Hindlimb muscle (tissue), 1 donor: ENCODE measurements at places on chromosomes 2 and 18. TPM values are rescaled to one million over a fixed set of nuclear protein-coding genes. Genes with fewer than 3 reads are reported as not detected.
A peak's percentile ranks its signal among the peaks of the same experiment; 100 is the strongest.

- DNase-seq: peak; percentile 3
These were observed 766 bp downstream of the PDE6D start for GRCh38 chr2:231780123-231780908.

- no peak for DNase-seq
These were observed 475.8 kb upstream of the SLC39A10 start for GRCh38 chr2:195181059-195181705.

GRCh38 chr2:132760405-132760804 lies 90.4 kb upstream of the LYPD1 start:
- DNase-seq: no peak

DNA sequence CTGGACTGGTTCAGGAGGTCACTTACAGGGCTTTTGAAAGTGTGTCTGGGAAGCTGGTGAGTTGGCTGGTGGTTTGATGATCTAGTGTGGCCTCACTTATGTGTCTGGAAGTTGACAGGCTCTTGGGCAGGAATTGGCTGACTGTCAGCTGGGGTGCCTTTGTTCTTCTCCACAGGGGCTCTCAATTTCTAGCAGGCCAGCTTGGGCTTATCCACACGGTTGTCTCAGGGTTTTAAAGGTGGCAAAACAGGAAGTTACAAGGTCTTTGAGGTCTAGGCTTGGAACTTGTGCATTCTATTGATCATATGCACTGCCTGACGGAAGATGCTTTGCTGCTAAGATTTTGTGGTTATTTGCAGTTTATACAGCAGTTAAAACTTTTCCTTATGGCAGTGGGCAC lies 52.0 kb upstream of the CELF4 start:
- no peak for DNase-seq

- no peak for DNase-seq
These were observed 89.5 kb downstream of the NBAS start for GRCh38 chr2:15471606-15472005.

DNA sequence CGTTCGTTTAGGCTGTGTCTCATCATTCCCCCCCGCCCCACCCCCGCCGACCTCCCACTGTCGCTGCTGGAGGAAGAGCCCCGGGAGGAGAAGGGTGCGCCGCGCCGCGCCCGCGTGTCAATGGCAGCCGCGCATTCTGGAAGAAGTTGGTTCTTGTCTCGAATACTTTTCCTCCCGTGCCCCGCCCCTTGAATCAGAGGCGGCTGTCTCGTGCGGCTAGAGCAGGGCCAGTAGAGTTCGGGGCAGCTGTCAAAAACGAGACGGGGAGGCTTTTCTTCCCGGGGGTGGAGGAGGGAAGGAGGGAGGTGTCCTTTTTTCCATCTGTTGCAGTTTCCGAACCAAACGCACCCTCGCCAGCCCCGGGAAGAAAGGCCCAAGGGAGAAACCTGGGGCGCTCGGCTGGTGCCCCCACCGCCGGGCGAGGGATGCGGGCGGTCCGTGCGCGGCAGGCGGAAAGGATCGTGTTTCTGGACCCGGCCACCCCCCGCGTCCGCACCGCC lies 410 bp upstream of the TGIF1 start:
- DNase-seq: peak; percentile 80

DNA sequence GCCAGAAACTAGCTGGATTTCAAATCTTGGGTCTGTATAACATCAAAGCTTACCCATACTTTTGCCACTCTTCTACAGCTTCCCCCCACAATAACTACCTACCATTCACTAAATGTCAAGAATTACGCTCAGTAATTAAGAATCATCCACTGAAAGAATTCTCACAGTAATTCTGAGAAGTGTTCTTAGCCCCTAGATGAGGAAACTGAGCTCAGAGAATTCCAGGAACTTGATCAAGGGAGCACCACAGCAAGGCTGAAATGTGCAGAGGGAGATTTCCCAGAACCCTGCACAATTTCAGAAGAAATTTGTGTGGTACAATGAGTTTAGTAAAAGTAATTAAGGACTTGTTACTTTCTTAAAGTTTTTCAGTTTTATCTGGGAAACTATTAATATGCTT lies 194.5 kb upstream of the STK17B start:
- no peak for DNase-seq

- peak; percentile 25 for DNase-seq
These were observed 28.0 kb upstream of the SCYGR1 start for GRCh38 chr2:227415538-227416424.

DNA sequence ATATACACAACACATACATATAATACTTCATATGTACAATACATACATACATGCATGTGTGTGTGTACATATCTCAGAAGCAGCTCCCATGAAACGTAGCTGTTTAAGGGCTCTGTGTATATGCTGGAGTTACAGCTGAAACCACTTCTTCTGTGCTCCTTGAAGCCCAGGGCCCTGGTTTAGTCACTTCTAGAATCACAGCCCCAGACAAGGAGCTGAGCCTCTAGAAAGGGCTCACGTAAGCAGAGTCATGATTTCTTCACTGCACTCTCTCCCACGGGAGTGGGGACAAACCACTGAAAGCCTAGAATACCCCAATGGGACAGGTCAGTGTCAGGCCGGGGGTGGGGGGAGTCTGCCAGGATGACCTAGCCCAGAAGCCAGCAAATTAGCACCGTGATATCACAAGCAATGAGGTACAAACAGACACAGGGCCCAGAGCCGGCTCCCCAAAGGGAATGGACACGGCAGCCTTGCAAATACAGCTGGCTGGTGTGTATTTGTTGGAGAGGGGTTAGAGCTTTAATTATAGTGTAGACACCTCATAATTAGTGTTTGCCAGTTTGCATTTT lies 90.3 kb downstream of the C1QL2 start:
- DNase-seq: no peak

GRCh38 chr2:43086451-43087221 lies 139.8 kb downstream of the ZFP36L2 start:
- peak; percentile 95 for DNase-seq

DNA sequence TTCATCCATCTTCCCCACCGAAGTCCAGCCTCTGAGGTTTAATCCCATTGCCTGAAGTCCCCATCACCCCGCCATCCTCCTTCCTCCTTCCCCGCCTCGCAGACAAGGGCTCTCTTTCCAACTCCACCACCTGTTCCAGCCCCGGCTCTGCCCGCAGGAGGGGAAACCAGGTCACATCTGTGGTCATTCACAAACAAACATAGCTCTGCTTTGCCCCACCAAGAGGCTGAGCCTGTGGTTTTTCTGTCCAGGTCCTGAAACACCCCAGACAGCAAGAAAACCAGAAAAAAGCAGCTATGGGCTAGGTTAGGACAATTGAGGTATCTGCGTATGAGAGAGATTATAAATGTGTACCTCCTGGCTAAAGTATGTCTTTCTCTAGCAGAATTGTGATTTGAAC lies 144.7 kb downstream of the GLI2 start:
- DNase-seq: no peak

GRCh38 chr2:223841436-223842190 lies 4.2 kb upstream of the AP1S3 start:
- no peak for DNase-seq

- DNase-seq: peak; percentile 12
These were observed 665.6 kb upstream of the KLHL29 start for GRCh38 chr2:22719396-22719795.

DNA sequence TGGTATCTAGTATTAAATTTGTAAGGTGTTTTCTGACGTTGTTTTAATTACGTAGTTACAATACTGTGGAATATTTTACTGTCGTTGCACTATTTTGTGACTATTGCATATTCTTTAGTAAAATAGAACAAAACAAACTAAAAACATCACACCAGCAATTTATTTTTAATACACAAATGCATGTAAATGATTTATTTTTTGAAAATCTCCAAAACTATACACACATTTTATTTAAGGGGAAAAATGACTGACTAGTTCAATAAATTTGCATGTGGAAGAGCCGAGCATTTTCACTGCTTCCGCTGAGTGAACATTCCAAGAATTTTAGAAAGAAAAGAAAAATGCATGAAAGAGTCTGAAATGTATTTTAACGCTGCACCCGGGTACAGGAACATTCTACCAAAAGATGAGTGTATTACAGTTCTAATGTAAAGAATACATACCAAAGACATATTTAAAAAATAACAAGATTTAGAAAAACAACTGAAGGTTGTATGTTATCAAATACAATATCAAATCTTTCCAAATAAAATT lies 257.7 kb downstream of the MEIS1 start:
- no peak for DNase-seq

- DNase-seq: peak; percentile 53
These were observed 83.8 kb downstream of the AGAP1 start for GRCh38 chr2:235577404-235578330.

GRCh38 chr2:29724282-29724681 lies 197.1 kb downstream of the ALK start:
- DNase-seq: no peak

DNA sequence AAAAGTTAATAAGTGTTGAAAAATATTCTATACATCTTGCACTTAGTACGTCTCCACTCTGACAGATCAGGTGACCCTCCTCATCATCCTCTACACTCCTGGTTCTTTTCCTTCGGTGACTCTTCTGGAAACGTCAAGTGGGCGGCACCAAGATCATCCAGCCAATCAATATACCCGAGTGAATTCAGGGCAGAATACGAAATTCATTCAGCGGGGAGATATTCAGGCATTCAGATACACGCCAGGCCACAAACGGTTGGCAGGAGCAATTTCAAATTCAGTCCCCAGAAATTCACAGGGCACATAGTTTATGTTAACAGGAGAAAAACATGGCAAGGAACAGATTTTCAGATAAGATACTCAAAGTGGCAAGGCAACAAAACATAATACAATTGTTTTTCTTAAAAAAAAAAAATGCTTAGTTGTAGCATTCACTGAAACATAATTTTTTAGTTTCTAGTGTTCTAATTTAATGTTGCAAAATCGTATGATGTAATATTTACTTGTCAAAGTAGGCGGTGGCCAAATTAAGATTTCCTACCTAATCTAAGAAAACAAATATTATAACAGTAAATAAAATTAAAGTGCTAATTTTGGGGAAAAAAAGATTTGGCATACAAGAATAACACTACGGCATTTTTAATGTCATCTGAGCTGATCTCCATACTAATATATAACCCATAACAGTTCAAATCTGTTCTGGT lies 4.2 kb downstream of the CLK1 start:
- no peak for DNase-seq

GRCh38 chr2:71834796-71835195 lies 312.9 kb downstream of the CYP26B1 start:
- DNase-seq: peak; percentile 45

GRCh38 chr18:33757037-33757436 lies 179.0 kb downstream of the ASXL3 start:
- no peak for DNase-seq

DNA sequence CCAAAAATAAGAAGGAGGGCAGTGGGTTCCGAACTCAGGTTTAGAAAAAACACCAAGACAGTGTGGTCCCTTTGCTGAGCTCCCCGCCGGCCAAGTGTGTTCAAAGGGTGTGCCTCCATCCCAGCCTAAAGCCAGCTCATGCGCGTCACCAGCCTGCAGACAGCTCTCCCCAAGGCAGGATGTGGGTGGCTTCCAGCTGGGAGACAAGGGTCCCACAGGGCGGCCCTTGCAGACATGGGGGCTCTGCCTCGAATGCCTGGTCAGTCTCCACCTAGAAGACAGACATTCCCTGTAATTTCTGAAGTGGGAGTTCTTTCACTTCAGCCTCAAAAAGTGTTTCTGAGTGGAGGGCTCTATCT lies 135.8 kb upstream of the GPC1 start:
- no peak for DNase-seq

DNA sequence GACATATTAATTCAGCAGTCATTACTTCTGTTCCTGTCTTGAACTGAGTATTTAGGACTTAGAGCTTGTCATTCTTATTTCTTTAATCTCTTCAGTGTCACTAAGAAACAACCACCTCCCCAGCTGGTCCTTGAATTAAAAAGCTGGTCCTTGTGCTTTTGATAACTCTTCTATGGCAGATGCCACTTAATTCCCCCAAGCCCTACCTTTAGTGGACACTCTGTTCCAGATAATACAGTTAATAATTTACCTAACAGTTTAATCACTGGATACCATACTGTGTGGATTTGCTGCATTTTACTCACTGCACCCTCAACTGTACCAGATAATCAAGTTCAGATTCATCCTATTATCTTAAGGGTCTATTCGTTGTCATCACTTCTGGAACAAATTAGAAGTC lies 73.1 kb downstream of the SKA1 start:
- DNase-seq: no peak

DNA sequence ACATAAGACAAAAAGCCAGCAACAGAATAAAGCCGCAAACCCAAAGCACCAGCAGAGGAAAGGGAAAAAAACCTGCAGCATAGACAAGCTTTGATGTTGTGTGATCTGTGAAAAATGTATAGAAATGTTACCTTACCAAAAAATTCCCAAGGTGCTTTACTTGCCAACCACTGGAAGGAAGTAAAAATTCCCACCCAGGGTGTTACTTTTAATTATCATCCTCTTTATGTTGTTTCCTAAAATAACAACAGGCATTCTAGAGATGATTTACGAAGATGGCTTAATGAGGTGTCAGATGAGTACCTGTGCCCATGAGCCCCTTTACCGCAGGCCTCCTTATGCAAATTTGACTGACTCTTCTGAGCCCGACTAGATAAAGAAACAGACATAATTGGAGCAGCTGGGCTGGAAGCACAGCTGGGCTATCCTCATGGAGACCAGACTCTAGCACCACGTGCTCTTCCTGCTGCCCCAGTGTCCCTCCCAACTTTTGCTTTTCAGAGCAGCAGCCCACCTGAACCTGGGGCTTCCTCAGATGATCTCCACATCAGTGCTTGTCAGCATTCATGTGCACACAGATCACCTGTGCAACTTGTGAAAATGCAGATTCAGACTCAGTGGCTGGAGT lies 41.5 kb downstream of the SRSF7 start:
- no peak for DNase-seq

DNA sequence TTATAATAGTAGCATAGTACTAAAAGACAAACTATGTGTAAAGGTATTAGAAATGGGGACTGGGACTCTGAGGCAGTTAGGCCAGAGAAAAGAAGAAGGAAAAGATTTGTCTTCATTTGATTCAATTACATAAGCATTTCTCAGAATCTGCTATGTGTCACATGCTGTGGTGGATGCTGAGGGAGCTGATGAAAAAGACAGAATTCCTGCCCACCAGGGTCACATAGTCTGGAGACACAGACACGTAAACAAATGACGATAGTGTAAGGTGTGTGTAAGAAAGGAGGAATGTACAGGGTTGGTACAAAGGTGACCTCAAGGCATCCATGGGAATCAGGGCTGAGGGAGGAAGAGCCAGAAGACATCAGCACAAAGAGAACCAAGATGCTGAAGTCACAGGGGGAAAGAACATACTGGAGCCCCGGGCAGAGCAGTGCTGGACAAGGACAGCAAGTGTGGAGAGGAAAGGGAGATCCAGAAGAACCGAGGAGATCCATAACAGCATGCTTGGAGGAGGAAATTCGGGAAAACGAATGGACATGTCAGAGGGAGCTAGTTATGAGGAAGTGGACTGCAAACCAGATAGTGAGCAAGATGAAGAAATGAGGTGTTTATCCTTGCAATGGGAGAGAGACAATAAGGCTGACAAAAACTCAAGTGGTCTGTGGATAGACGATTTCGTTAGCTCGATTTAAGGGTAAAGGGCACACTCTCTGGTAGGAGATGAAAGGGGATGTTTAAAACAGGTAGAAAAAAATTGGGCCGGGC lies 1.2 kb upstream of the MAPRE3 start:
- DNase-seq: no peak

- no peak for DNase-seq
These were observed 564.3 kb upstream of the FSIP2 start for GRCh38 chr2:185174353-185174752.

Gene ATOH8
- 25.6 TPM for polyA plus RNA-seq

Gene HOXD3
- 3.4 TPM for polyA plus RNA-seq

Gene SP5
- 5.5 TPM for polyA plus RNA-seq

Gene PDE11A
- polyA plus RNA-seq: 0.40 TPM

Gene TUBA4B
- 0.31 TPM for polyA plus RNA-seq

Gene FSIP2
- polyA plus RNA-seq: 1.1 TPM

Gene AFTPH
- polyA plus RNA-seq: 19.9 TPM

Gene IRS1
- polyA plus RNA-seq: 18.1 TPM

Gene AGXT
- polyA plus RNA-seq: not detected

Gene RBM43
- polyA plus RNA-seq: 10.7 TPM
